ENCODE measurements at places on chromosomes 7 and 10.

DNA sequence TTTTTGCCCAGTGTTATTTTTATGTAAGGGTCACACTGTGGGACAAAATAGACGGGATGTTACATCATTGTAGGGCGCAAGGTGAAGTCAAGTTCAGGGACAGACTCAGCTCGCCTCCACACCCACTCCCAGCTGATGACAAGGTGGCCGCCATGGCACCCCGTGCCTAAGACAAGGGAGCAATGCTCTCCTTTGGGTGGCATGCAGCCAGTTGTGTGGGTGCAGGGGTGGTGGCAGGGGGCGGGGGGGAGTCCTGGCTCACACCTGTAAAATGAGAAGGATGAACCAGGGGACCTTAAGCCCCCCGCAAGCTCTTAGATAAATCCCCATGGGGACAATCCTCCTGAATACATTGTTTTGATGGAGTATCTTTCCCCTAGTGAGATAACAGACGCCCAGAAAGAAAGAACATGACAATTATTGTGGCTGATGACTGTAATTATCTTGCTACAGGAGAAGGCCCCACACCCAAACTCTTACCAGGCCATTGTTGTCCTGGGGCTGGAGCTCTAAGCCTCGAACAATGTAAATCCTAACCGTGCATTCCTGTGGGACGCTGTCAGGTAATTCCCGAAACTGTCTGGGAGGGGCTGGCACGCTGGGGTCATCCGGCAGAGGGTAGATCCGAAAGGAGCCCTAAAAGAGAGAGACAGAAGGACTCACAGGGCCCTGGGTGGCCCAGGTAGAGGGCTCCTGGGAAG, 148.7 kb downstream of the MYOF start:
- no peak for DNase-seq

DNA sequence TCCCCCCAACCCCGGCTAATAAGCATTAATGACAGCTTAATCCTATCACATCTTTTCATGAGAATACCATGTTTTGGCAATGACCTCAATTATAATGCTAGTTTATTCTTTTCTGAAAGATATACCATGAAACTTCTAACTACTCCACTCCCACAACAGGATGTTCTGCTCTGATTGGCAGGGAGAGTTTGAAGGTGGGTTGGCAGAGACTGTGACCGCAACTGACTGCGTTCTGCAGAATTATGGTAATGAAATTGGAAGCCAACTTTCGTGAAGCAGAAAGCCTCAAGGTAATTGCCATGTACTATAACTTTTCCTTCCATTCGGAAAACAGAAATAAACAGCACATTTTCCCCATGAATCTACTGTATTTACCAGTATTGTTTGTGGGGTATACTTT, 288.2 kb upstream of the SEMA3D start:
- DNase-seq = no peak

- DNase-seq = no peak
Observed at GRCh38 chr10:17712717-17713471, 39.1 kb upstream of the TMEM236 start.

DNA sequence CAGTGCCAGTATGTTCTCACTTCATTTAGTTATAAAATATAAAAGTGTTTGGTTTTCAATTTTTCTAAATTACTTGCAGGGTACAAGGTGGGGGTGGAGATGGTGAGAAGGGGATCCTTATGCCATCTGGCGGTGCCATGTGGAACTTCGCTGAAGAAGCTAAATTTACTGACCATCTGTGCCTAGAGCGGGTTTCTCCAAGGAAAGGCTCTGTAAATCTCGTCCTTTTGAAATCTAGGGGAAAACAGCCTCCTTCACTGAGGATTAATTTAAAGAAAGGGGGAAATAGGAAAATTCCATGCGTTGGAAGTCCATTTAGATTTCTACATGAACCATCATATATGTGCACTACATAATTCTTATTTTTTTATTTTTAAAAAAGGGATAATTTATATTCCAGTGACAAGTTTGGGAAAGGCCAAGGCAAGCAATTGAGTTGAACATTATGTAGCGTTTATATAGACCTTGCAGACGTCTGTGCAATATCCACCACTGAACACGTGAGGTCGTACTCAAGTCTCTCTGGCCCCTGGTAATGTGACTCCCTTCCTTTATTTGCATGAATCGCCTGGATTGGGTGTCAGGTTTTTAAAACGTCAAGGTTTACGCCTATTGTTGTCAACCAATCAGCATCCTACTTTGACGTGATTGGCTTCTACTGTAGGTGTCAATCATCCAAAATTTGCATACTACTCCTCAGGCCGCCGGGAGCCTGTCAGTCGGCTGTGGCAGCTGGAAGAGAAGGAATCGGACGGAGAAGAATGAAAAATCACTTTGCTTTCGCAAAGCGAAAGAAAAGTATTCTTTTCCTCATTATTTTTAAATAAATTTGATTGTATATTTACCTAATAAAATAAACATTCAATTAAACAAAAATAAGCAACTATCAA, 297.1 kb upstream of the NFE2L3 start:
- DNase-seq = no peak

Measured in thymus (tissue), 14 donors.